ENCODE measurements at places on chromosomes 5 and 9.
A peak's percentile ranks its signal among the peaks of the same experiment; 100 is the strongest.

GRCh38 chr9:133750982-133751649 is 13.0 kb upstream of the SARDH start:
- DNase-seq: no peak

GRCh38 chr5:181140766-181141165 is 6.6 kb upstream of the OR2V2 start:
- no peak for DNase-seq

DNA sequence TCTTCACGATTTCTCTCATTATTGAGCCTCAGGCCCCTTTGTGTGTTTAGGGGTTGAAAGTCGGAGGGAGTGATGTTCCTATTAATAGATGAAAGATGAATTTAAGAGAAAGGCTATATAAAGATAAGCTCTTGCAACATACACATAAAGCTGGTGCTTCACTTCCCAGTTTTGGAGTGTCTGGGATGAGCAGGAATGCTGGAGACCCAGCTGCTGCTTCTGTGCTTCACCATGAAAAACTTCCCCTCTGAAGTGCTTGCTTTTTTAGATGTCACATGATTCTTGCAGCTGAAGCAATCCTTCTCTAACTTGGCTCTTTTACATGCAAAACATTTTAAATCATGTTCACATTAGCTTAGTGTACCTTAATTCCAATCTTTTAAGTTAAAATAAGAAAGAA is 19.7 kb upstream of the SNCAIP start:
- no peak for DNase-seq

DNA sequence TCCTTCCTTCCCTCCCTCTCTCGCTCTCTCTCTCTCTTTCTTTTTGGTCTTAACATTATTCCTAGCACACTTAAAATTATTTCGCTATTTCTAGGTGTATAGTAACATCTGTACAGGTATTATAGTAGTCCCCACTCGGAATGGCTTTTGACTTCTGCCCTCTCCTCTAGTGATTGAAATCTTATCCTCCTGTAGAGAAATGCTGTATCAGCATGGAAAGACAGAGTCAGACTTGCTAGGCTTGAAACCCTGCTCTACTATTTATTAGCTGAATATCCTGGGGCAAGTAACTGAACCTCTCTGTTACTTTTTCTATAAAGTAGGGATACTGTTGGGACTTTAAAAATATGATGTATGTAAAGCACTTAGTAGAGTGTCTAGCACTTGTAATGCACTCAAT is 681.9 kb upstream of the C9orf72 start:
- no peak for DNase-seq

DNA sequence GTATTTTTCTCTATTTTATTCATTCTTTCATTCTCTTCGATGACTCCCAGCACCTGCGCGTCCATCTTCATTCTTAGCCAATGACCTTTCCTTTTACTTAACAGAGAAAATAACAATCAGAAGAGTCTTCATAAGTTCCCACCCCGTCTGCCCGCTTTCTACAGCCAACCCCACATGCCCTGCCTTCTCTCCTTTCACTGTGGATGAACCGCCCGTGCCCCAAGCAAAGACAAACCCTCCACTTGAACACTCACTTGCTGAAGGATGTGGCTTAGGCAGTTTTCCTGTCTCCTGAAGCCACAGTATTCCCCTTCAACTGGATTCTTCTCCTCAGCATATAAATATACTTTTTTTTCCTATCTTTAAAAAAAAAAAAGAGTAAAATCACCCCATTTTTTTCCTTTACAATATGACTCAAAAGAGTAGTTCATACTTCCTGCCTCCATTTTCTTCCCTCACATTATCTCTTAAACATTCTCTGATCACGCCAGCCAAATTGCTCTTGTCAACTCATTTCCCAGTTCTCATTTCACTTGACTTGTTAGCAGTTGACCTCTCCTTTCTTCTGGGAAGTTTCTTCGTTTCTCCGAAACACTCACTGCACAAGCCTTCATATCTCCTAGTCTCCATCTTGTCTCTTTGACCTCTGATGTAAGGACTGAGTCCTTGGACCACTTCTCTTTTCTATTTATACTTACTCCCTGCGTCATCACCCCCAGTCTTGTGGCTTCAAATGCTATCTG is 11.1 kb downstream of the NIPSNAP3B start:
- DNase-seq: peak; percentile 60

DNA sequence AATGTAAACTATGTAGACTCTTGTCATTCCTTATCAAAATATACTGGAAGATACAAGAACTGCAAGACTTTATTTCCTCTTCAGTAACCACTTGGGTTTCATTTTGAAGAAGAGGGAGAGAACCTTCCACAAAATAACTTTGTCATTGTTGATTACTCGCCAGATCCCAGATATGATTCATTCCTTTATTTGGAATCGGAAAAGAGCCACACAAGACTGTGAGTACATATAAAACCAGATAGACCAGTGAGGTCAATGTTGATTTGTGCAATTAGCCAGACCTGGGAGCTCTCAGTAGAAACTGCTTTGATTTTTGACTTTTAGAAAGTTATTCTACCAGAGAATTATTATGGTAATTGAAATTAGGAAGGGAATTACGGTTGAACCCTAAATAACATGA is 146.1 kb downstream of the TMEM167A start:
- no peak for DNase-seq

GRCh38 chr5:150217038-150217437 is 27.2 kb downstream of the SLC6A7 start:
- no peak for DNase-seq

Measured in hematopoietic multipotent progenitor cell (in vitro differentiated cells).